GM04503 (cell line): ENCODE measurements at places on chromosomes 1 and 21.

GRCh38 chr1:93576346-93576745 is 105.3 kb downstream of the BCAR3 start:
- no peak for DNase-seq

- DNase-seq, result no peak
Measured at GRCh38 chr1:58497499-58497898, 49.0 kb downstream of the OMA1 start.

DNA sequence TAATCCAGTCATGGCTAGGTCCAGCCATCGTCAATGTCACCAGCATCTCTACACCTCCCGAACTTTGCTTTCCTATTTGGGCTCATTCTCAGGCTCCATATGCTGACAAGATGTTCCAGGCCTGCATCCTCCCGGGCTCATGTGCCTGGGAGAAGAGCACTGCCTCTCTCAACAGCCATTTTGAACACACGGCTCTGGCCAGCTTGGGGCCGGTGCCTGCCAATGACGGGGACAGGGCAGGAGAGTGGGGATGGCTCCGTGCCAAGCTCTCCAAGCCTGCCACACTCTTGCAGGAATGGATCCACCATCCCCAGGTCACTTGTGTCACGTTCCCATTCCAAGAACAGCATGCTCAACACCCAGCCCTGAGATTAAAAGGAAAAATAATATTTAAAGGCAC is 61.4 kb upstream of the PAX7 start:
- DNase-seq, result no peak

DNA sequence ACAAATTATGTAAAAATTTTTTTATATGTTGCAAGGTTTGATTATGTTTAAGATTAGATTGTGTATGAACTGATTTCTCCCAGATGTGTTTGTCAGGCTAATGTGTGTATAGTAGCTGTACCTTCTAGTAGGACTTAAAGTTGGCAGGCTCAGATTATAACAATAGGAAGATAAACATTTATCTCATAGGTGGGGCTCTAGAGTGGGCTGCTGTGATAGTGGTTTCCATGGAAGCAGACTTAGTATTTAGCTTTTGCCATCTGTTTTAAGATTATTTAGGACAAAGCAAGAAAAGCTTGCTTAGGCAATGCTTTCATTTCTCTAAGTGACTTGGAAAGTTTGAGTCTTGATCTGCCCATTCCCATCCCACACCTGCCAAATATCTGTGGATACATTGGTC is 187.7 kb upstream of the CACYBP start:
- DNase-seq, result no peak

- no peak for DNase-seq
Measured at GRCh38 chr1:1419813-1420653, 1.0 kb downstream of the ANKRD65 start.

DNA sequence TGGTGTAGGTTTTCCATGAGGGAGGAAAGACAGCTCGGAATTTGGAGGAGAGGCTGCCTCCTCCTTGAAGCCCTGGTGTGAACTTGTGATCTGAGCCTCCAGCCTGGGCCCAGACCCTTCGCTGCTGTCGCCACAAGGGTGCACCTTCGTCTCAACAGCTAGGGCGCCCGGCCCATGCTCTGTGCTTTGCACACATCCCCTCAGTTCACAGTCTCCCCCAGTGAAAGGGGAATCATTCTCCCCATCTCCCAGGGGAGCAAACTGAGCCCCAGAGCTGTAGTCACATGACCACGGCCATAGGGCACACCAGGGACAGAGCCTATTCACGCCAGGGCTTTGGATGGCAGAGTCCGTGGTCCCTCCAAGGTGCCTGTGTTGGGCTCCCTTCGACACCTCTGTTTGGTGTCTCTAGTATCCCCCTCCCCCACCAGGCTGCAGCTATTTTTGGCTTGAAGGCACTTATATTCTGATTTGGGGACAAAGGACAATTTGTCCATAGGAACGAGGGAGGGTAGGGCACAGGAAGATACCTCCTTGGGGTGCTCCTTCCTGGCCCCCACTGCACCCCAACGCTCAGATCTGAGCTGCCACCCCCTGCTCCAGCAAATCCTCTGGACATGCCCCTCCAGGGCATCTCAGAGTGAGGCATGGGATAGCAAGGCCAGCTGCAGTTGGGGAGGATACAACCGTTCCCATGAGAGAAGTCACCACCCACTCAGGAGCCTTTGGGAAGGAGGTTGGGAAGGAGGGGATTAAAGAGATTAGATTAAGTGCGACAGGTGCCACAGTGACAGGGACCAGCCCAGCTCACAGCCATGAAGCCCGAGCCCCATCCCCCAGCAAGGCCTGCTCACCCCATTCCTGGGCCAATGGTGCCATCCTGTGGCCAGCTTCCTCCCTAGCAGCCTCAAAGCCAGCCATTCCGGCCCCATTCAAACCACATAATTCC is 15.7 kb downstream of the MATN1 start:
- DNase-seq, result no peak
